ENCODE measurements at places on chromosomes 6 and 20. TPM values are rescaled to one million over a fixed set of nuclear protein-coding genes. Genes with fewer than 3 reads are reported as not detected.

GRCh38 chr6:11869672-11870340, 91.2 kb upstream of the ADTRP start:
- H3K4me3 ChIP-seq: no peak overlapping the region
- DNase-seq: no peak
- no peaks in the 10 kb centered on the region for H3K4me1 ChIP-seq

- no peak for DNase-seq
- no peak overlapping the region for H3K4me3 ChIP-seq
- no peak overlapping the region for H3K27ac ChIP-seq
- H3K4me1 ChIP-seq: no peaks in the 10 kb centered on the region
Observed at GRCh38 chr20:47672886-47673670, 112.2 kb downstream of the SULF2 start.

- H3K27me3 ChIP-seq: peaks cover 45% of the 10 kb centered on the region
- peak overlapping the region; percentile 22 for H3K4me3 ChIP-seq
- H3K4me1 ChIP-seq: no peaks in the 10 kb centered on the region
- DNase-seq: no peak
Observed at GRCh38 chr20:20365480-20366161, 2.3 kb upstream of the INSM1 start.

GRCh38 chr20:6265204-6265904, 142.5 kb upstream of the FERMT1 start:
- no peak for DNase-seq
- no peak overlapping the region for H3K27ac ChIP-seq
- no peak overlapping the region for H3K4me3 ChIP-seq

- no peak overlapping the region for H3K27ac ChIP-seq
- H3K27me3 ChIP-seq: peaks cover 6% of the 10 kb centered on the region
- no peaks in the 10 kb centered on the region for H3K4me1 ChIP-seq
- peak overlapping the region; percentile 87 for H3K4me3 ChIP-seq
- peak; percentile 82 for DNase-seq
Observed at GRCh38 chr6:146028252-146028795, 538 bp upstream of the GRM1 start.

GRCh38 chr20:11180186-11180585, 506.4 kb upstream of the JAG1 start:
- DNase-seq: no peak
- H3K36me3 ChIP-seq: peaks cover 9% of the 10 kb centered on the region
- H3K4me1 ChIP-seq: no peaks in the 10 kb centered on the region
- H3K27ac ChIP-seq: no peak overlapping the region
- no peaks in the 10 kb centered on the region for H3K27me3 ChIP-seq

GRCh38 chr6:90293319-90293953, 3.2 kb downstream of the BACH2 start:
- no peak overlapping the region for H3K4me3 ChIP-seq
- H3K4me1 ChIP-seq: no peaks in the 10 kb centered on the region
- no peak overlapping the region for H3K27ac ChIP-seq

DNA sequence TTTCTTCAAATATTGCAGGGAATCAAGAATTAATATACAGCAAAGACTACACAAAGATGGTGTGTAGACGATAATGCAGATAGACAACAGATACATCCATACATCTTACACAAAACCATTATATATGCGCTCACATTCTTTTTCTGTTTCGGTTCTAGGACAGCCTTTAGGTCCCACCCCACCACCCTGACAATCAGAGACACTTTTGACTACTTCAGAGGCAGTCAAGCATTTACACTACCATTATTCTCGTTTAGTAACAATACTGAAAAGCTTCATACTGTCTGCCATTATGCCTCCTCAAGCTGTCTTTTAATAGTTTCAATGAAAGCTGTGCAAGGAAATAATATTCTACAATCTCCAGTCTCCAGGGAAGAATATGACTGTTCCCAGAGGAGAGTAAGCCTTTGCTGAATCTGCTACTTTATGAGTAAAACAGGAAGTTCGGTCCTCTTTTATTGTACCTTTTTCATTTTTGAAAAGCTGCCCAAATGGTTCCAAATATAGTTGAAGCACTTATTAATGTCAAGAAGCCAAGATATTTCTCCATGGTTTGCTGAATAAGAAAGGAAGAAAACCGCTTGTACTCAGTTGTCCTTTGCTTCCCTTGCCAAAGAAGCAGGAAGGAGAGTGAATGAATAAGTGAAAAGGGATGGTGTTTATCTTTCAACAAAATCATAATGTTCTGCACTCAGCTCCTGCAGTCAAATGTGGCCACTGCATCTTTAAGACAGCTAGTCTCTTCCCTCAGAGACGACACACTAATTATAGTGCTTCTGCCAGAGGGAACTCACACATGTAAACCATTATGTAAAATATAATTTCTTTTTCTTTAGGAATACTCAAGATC, 468.3 kb downstream of the CDC5L start:
- no peaks in the 10 kb centered on the region for H3K4me1 ChIP-seq
- H3K4me3 ChIP-seq: no peak overlapping the region
- no peak overlapping the region for H3K27ac ChIP-seq
- no peaks in the 10 kb centered on the region for H3K36me3 ChIP-seq

- no peak overlapping the region for H3K4me3 ChIP-seq
- H3K27ac ChIP-seq: no peak overlapping the region
- no peaks in the 10 kb centered on the region for H3K27me3 ChIP-seq
- peaks cover 40% of the 10 kb centered on the region for H3K36me3 ChIP-seq
Observed at GRCh38 chr20:35252037-35252461, 25.6 kb downstream of the MMP24 start.

DNA sequence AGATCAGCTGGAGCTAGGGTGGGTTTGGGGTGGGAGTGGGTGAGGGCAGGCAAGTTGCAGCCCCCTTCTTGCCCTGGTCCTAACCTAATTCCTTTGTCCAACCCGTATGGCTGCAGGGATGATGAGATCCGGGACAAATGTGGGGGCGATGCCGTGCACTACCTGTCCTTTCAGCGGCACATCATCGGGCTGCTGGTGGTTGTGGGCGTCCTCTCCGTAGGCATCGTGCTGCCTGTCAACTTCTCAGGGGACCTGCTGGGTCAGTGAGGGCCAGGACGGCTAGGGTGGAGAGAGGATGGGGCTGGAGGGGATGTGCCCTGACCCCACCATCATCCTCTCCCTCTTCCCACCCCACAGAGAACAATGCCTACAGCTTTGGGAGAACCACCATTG, 12.0 kb downstream of the TMEM63B start:
- H3K27ac ChIP-seq: no peak overlapping the region
- no peaks in the 10 kb centered on the region for H3K4me1 ChIP-seq
- H3K36me3 ChIP-seq: peaks cover 72% of the 10 kb centered on the region
- no peaks in the 10 kb centered on the region for H3K27me3 ChIP-seq
- H3K4me3 ChIP-seq: no peak overlapping the region

DNA sequence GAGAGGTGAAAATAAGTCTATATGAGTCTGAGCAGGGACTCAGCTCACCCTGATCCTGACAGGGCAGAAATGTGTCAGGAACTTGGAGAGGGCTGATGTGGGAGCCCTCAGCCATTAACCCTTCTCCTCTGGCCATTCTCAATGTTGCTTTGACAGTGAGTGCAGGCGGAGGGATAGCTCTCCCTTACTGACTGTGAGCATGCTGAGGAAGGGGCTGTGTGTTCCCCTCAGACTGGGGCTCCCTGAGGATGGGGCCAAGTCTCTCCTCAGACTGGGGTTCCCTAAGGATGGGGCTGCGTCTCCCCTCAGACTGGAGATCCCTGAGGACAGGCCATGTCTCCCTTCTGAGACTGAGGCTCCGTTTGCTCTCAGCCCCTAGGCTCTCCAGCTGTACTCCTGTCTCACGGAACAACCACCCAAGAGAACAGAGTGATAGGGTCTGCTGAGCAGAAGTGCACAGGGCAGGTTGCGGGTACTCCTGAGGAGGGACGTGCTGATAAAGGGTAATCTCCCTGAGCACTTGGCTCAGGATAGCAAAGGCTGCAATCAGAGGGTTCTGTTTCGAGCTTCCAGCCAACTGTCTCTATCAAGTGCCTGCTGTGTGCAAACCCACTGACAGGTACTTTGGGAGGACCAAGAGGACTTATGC, 141.0 kb downstream of the MRPL14 start:
- H3K4me1 ChIP-seq: peaks cover 2% of the 10 kb centered on the region
- H3K36me3 ChIP-seq: no peaks in the 10 kb centered on the region
- H3K27me3 ChIP-seq: no peaks in the 10 kb centered on the region
- no peak overlapping the region for H3K4me3 ChIP-seq
- no peak for DNase-seq

GRCh38 chr20:440636-441035, 21.7 kb downstream of the TBC1D20 start:
- H3K4me3 ChIP-seq: no peak overlapping the region
- H3K36me3 ChIP-seq: peaks cover 90% of the 10 kb centered on the region
- DNase-seq: no peak
- no peak overlapping the region for H3K27ac ChIP-seq

GRCh38 chr20:17663040-17663399, 19.0 kb downstream of the RRBP1 start:
- no peak for DNase-seq
- peaks cover 27% of the 10 kb centered on the region for H3K36me3 ChIP-seq
- no peaks in the 10 kb centered on the region for H3K27me3 ChIP-seq
- no peaks in the 10 kb centered on the region for H3K4me1 ChIP-seq

GRCh38 chr20:16552015-16552414, 21.2 kb downstream of the KIF16B start:
- no peak for DNase-seq
- H3K27ac ChIP-seq: no peak overlapping the region
- no peak overlapping the region for H3K4me3 ChIP-seq

DNA sequence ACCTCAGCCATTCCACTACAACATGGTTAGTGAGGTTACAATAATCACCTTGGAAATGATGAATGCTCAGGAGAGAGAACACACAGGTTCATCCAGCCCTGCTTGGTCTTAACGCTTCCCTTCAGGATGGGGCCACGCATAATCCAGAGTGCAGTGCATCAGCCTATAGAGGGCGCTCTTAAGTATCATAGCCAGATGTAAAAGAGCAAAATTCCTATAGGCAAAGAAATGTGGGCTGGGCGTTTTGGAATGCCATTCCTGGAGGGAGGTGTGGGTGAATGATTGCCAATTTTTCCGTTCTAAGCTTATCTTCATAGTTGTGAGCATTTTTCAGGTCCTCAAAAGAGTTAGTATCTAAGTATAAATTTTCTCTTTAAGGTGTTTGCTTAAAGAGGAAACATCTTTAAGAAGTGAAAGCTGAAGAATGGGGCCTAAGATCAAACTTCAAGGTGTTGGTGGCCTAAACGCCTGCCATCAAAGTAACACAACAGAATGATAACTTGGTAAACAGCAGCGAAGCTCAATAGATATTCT, 1.8 kb downstream of the RIPOR2 start:
- no peak overlapping the region for H3K4me3 ChIP-seq
- no peaks in the 10 kb centered on the region for H3K36me3 ChIP-seq
- H3K4me1 ChIP-seq: peaks cover 23% of the 10 kb centered on the region
- H3K27ac ChIP-seq: no peak overlapping the region
- DNase-seq: peak; percentile 70

DNA sequence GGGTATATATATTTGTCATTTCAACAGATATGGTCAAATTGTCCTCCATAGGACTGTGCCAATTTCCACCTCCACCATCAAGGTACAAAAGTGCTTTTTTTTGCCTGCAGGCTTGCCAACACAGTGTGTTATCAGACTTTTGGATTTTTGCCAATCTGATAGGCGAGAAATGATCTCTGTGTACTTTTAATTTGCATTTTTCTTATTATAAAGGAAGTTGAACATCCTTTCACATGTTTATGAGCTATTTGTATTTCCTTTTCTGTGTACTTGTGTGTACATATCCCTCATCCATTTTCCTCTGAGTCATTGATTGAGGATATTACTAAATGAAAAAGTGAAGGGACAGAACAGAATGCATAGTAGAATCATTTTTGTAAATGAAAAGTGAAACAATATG, 39.0 kb upstream of the PTPN1 start:
- no peak overlapping the region for H3K4me3 ChIP-seq
- H3K27ac ChIP-seq: no peak overlapping the region
- H3K4me1 ChIP-seq: no peaks in the 10 kb centered on the region
- H3K36me3 ChIP-seq: no peaks in the 10 kb centered on the region
- H3K27me3 ChIP-seq: no peaks in the 10 kb centered on the region

GRCh38 chr20:48680650-48681049, 147.1 kb downstream of the PREX1 start:
- H3K27me3 ChIP-seq: no peaks in the 10 kb centered on the region
- DNase-seq: no peak
- H3K36me3 ChIP-seq: no peaks in the 10 kb centered on the region
- H3K4me1 ChIP-seq: peaks cover 6% of the 10 kb centered on the region
- no peak overlapping the region for H3K4me3 ChIP-seq

AVP gene
- total RNA-seq: not detected

LAMA4 gene
- 1.0 TPM for total RNA-seq

AKAP12 gene
- 52.3 TPM for total RNA-seq

ANGPT4 gene
- 0.07 TPM for total RNA-seq

GLYATL3 gene
- not detected for total RNA-seq

SPATS1 gene
- not detected for total RNA-seq

CLPSL1 gene
- total RNA-seq: not detected
